CD4-positive, alpha-beta memory T cell (primary cell): ENCODE measurements at places on chromosomes 7 and 10. TPM values are rescaled to one million over a fixed set of nuclear protein-coding genes. Genes with fewer than 3 reads are reported as not detected.
A peak's percentile ranks its signal among the peaks of the same experiment; 100 is the strongest.

DNA sequence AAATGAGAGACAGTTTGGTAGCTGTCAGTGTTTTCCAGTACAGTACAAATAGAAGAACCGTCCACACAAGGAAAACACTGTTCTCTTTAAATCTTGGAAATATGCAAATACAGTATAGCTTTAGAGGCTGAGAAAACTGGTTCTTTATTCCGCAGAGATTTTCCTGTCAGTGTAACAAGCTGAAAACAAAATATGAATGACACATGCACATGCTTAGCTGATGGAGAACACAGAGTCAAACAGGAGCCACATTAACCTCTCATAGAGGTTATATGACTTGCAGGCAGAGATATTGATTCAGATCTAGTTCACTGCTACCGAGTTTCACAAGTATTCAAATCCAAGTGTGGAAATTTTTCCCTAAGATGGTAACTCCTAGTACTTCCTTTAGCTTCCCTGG lies 135.2 kb upstream of the C1QL3 start:
- no peak for DNase-seq

DNA sequence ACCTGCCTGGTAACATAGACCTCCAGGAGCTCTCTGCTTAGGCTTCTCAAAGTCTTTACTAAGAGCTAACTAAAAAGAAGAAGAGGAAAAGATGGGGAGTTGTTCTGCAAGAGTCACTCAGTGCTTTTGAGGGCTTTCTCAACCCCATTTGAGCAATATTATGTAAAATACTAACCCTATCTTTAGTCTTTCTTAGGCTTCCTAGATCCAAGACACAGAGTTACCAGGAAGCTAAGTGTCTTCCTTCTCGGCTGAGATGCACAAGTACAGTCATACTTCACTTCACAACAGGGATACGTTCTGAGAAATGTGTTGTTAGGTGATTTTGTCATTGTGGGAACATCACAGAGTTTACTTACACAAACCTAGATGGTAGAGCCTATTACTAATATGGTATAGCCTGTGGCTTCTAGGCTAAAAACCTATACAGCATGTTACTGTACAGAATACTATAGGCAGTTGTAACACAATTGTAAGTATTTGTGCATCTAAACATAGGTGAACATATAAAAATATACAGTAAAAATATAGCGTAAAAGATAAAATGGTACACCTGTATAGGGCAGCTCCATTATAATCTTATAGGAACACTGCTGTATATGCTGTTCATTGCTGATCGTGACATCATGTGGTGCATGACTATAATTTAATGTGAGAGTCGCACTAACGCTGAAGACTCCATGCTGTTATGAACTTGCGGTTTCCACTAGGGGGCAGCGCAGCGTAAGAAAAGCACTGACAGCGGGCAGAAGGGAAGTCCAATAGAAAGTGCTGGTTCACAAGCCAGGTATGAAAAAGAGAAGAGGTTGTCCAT lies 16.3 kb downstream of the ANKRD22 start:
- peak; percentile 84 for DNase-seq

GRCh38 chr10:36676756-36677430 lies 448.5 kb upstream of the ANKRD30A start:
- no peak for DNase-seq

GRCh38 chr10:80154978-80155695 lies 22.6 kb downstream of the PLAC9 start:
- DNase-seq = no peak

UCMA gene
- total RNA-seq = not detected

GRCh38 chr10:104286939-104287338 lies 18.0 kb downstream of the GSTO2 start:
- no peak for DNase-seq

DNA sequence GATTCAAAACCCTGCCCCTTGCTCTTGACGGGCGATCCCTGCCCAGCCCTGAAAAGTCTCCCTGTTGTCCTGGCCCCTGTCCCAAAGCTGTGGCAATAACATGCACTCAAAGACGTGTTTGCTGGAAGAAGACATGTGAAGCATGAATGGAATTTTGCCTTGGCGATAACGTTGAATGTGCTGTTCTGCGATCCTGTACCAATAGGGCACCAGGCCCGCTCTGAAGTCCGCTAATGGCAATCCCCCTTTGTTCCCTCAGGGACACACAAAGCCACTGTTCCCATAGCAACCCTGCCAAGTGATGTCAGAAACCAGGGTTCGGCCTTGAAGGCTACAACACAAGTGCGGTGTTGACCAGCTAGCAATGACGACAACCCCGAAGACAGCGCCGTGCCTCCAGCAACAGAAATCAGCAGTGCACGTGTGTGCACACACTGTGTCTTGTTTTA lies 284.6 kb downstream of the KLF6 start:
- DNase-seq = no peak

MOGAT3 gene
- total RNA-seq = not detected

SPDYE2 gene
- 0.28 TPM for total RNA-seq

DNA sequence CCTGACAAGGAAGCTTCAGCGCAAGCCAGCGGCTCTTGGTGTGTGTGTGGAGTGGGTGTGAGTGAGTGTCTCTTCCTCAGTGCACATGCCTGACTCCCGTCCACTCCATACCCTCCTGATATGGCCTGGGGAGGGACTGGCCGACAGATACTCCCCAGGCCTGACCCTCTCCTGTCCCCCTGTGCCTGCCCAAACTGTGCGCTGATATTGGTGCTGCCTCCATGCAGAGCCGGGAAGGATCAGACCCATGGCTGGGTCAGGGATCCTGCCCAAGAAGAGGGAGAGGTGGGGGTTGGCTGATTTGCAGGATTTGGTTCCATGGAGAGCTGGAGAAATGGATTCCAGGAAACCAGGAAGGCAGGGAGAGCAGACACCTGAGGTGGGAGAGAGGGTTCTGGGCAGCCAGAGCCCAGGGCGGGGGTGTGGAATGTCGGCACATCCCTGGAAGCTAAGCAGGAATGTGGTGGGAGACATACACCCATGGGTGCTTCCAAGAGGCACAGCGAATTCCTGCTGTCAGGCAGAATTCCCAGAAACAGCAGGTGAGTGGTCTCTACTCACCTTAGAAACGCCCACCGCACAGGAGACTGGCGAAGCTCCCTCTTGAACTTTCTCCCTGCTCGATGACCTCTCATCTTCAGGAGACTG lies 6.3 kb downstream of the CALML5 start:
- DNase-seq = no peak

DNA sequence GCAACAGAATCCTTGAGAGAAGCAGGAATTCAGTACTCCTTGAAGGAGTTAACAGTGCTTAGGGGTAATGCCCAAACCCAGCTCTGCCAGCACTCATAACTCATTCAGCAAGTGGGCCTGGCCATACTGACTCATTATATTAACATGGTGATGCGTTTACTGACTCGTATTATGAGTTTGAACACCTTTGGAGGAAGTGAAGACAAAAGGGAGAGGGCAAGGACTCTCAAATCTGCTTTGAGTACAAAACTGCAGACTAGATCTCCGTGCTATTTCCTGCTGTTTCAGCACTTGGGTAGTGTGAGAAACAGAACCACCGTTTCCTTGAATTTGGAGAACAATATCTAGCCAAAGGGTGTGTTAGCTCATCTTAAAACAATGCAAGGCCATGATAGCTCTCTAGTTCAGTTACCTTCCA lies 30.8 kb downstream of the SLC16A9 start:
- no peak for DNase-seq

DNA sequence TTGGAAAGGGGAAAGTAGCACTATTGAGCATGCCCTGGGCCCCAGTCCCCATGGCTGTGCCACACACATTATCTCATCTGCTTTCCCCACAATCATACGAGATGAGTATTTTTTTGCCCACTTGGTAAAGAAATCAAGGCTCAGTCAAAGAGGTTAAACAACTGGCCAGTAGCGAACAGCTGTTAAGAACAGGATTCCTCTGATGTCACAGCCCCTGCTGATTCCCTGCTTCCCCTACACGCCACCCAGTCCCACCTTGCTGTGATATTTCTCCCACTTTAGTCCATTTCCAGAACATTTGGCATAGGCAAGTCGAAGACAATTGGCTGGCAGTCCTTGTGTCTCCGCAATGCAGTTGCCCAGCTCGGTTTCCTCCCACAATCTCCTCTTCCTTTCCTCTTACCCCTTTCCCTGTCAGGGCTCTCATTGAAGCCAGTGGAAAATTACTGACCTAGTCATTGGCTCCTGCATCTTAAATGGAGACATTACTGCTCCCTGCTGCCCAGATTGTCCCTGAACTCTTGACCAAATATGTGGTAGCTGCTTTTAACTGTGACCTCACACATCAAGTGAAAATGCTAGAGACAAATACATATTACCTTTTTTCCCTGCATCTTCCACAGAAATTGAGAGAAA lies 56.5 kb upstream of the EEPD1 start:
- no peak for DNase-seq

DNA sequence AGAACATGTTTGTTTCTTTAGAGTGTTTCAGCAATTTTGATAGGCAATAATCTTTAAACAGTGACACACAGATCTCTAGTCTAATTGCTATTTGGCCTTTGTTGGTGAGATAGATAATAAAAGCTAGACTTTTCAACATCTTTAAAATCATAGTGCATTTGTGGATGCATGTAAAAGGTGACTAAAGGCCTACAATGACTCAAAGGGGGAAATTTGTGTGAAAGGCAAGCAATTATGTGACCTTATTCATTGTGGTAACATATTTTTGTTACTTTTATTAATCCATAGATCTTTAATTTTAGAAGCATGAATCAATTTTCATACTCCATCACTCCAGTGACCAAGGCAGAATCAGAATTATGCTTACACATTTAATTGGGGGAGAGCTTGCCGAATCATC lies 299.7 kb downstream of the DGKB start:
- no peak for DNase-seq

DNA sequence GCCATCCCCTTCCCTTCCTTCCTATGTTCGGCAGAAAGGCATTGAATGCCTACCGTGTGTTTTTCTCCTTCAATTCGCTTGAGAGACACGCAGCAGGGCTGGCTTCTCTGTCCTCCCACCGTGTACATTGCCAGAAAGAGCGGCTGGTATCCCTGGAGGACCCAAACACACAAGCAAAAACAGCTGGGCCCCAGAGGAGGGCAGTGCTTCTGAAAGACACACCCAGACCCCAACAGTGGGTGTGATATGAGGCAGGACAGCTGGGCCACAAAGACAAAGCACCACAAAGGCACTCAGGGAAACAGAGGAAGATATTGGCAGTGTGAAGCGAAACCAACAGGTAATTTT lies 133.1 kb upstream of the SH2B2 start:
- DNase-seq = no peak

LRMDA gene
- total RNA-seq = not detected

- DNase-seq = no peak
Measured at GRCh38 chr7:52436278-52436677, 599.2 kb upstream of the POM121L12 start.

ING3 gene
- 24.1 TPM for total RNA-seq

DNA sequence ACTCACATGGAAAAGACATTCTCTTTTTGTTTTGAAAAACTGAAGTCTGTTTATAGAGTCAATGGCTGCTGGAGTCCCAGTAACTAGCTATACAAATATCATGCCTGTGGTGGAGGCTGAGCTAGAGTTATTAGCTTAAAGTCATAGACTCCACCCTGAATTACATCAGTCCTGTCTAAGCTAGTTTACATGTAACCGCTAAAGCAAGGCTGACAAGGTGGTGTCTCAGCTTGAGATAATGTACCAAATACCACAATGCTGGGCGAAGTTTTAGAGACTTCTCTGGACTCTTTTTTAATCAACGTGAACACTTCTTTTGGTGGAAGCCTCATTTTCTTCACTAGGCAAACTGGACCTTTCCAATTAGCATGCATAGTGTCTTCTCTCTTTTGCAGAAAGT lies 219.4 kb downstream of the ANK3 start:
- no peak for DNase-seq

DNA sequence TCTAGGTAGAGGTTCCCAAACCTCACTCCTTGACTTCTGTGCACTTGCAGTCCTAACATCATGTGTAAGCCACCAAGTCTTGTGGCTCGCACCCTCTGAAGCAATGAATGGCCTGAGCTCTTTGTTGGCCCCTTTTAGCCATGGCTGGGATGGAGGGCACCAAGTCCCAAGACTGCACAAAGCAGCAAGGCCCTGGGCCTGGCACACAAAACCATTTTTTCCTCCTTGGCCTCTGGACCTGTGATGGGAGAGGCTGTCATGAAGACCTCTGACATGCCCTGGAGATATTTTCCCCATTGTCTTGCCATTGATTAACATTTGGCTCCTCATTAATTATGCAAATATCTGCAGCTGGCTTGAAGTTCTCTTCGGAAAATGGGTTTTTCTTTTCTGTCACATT lies 60.3 kb upstream of the MALRD1 start:
- DNase-seq = no peak

CNTNAP2 gene
- total RNA-seq = 0.20 TPM

GRCh38 chr10:112775381-112775780 lies 174.7 kb upstream of the TCF7L2 start:
- DNase-seq = no peak

DNA sequence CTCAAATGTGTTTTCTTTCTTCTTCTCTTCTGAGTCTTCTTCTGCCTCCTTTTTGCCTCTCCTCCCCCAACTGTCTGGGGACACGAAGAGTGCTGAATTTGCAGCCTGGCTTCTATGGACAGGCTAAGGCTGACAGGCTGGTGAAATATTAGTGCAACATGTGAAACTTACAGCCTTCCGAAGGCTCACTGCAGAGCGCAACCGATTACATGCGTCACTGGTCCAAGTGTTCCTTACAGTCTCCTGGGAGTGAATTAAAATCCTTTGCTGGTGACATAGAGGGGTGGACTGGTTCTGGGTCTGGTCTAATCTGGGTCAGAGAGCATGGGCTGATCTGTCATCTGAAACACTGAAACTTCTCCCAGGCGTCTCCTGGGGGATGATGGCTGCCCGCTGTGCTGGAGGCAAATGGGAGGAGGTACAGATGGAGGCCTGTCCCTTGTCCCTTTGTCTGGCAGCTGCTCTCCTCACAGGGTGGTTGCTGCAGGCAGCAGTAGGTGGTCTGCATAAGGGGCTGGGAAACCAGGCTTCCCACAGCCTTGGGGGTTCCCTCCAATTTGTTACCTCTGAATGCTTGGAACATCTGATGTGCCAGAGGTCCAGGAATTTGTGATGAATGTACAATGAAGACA lies 143.8 kb upstream of the BMPER start:
- DNase-seq = no peak
